ENCODE measurements at places on chromosomes 3 and 15.

DNA sequence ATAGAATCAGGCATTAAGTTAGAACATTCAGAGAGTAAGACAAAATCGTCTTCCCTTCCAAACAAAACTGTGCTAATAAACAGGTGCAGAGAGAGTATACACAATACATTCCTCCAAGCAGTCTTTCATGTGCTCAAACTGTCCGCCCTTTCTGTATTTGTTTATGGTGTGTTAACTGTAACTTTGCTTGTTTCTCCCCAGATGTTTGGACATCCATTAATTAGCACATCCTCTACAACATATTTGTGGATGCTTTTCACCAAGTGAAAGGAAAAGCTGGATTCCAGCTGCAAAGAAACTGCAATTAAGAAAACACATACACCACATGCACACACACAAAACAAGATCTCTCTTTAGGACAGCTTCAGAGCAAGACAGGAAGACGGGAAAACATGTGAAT, 912.6 kb downstream of the NTRK3 start:
- no peak for DNase-seq

- DNase-seq: peak; percentile 91
Measured at GRCh38 chr15:36356978-36357601, 222.3 kb upstream of the CDIN1 start.

GRCh38 chr3:97658668-97659285, 105.8 kb upstream of the ARL6 start:
- peak; percentile 21 for DNase-seq

DNA sequence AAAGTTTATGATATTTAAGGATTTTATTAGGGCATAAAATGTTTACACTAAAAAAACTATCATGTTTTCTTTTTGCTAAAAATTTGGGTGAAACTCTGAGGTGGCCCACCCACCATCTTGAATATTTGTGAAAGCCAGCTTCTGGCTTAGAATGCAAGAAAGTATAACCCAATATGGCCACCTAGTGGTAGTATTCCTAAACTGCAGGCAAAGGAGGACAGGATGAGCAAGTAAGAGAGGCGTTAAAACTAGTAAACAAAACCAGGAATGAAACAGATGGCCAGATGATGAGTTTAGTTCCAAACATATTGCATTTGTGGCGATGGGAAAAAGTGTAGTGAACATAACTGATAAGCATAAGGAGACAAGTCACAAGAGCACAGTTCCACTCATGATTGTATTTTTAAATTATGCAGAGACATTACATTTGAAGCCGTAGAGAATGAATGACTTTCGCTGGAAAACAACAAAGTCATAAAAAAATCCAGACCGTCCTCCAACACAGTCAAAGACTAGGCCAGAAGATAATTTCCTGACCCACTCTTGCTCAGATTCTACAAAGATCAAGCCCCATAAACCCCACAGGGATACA, 103.3 kb upstream of the PRTG start:
- peak; percentile 58 for DNase-seq

- no peak for DNase-seq
Measured at GRCh38 chr15:50886139-50886467, 22.4 kb upstream of the AP4E1 start.

- no peak for DNase-seq
Measured at GRCh38 chr15:28022181-28022580, 76.9 kb downstream of the OCA2 start.

GRCh38 chr15:61828008-61828407, 232.2 kb downstream of the VPS13C start:
- DNase-seq: no peak

DNA sequence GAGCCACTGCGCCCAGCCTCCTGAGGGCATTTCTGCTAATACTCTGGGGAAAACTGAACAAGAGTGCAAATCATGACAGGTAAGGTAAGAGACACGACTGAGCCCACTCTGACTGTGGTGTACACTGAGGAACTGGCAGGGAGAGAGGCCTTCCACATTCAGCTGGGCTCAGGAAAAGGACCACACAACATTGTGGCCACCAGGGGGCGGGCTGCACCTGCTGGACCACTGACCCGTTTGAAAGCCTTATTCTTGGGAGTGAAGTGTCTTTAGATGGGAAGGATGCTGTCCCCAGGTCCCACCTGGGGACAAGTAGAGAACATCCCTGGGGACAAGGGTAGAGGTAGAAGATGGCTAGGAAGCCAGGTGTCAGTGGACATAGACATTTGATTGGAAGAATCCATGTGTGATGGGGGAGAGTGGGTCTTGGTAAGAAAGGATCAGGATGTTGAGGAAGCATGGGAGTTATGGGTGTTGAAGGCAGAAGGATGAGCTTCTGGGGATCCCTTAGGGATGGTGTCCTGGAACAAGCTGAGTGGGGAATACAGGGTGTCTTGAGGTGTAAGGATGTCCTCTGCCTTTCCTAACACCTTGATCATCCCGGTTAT, 6.2 kb upstream of the CTDSPL start:
- peak; percentile 62 for DNase-seq

DNA sequence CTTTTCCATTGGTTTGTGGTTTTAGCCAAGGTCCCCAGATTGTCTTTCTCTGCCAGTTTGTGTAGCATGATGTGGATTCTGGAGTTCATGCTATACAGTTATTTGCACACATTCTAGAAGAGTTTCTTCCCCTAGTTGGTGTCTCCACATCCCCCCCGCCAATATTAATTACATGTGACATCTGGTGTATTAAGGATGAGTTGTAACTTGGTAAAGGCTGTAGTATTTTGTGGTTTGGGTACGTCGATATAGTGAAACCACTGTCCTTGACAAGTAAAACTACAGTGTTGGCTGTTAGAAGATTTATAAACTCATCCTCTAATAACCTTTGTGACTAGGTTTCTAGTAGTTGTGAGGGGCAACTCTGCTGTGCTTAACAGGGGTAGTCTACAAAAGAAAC, 23.7 kb upstream of the P4HTM start:
- no peak for DNase-seq

- no peak for DNase-seq
Measured at GRCh38 chr3:30641416-30642251, 35.2 kb downstream of the TGFBR2 start.

DNA sequence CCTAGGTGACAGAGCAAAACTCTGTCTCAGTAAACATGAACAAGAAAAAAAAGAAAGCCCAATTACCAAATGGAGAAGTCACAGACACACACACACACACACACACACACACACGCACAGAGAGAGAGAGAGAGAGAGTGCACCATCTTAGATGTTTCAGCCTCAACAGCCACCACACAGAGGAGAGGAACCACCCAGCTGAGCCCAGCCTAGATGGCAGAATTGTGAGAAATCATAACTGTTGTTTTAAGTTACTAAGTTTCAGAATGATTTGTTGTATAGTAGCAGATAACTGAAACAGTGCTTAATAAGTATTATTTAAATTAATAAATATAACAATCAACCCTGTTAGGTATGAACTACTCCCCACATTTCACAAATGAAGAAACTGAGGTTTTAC, 321.2 kb downstream of the ZNF621 start:
- no peak for DNase-seq

DNA sequence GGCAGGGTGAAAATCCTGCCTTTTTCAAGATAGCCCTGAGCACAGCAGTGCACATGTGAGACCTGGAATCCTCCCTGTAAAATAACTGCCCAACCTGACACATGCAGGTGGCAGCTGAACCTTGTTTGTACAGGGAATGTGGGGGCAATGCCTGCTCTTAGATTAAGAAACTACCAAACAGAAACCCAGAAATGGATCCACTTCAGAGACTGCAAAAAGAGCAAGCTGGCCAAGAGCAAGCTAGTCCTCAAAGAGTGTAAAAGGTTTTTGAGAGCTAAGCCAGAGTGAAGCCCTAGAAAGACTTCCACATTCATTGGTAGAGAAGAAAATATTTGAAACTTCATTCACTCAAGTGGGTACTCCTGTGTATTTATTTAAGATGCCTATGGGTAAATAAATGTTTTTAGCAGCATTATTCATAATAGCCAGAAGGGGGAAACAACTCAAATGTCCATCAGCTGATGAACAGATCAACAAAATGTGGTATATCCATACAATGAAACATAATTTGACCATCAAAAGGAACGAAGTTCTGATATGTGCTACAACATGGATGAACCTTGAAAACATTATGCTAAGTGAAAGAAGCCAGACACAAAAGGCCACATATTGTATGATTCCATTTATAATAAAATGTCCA, 96.0 kb upstream of the TSC22D2 start:
- DNase-seq: no peak

DNA sequence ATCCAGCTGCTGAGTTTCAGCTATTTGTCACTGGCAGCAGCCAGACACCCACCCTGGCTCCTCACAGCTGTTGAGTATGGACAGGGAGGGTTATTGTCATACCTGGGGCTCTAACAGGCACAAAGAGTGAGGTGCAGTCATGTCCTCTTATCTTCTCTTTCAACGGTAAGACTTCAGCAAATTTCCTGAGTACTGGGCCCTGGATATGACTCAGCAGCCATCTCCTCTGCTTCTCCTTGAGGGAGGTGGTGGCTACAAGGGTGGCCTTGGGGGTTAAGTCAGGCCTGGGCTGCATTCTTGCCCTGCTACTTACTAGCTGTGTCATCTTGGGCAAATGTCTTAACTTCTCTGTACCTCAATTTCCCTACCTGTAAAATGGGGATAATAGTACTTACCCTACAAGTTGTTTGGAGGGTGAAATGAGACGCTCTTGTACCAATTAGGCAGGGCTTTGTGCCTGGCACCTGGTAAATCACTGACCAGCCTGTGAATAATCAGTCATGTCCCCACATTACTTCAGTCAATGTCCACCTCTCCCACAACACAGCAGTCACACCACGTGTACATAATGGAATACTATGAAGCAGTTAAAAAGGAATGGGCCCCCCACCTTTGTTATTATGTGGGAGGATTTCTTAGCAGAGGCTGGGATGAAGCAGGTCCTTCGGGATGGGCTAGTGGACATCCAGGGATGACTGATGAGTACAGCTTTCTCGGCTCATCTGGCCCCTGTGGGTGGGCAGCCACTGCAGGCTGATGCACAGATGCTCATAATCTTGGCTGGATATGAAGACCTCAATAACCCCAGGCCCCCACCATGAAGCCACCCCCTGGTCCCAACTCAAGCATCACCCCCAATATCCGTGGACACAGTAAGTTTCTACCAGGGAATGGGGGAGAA, 528.8 kb downstream of the SHQ1 start:
- DNase-seq: no peak

- DNase-seq: no peak
Measured at GRCh38 chr3:42875325-42876151, at the start of gene CYP8B1. Gene CYP8B1, minus strand, starts transcription at chr3:42875879. Its CDS starts 63 bp downstream, at chr3:42875816.

GRCh38 chr3:191702121-191702520, 241.2 kb downstream of the PYDC2 start:
- no peak for DNase-seq

GRCh38 chr3:129952556-129953355, 21.8 kb upstream of the TRH start:
- DNase-seq: no peak

GRCh38 chr3:128385080-128385832, 81.4 kb downstream of the DNAJB8 start:
- no peak for DNase-seq

- no peak for DNase-seq
Measured at GRCh38 chr15:79896131-79896633, 632 bp downstream of the MTHFS start.

DNA sequence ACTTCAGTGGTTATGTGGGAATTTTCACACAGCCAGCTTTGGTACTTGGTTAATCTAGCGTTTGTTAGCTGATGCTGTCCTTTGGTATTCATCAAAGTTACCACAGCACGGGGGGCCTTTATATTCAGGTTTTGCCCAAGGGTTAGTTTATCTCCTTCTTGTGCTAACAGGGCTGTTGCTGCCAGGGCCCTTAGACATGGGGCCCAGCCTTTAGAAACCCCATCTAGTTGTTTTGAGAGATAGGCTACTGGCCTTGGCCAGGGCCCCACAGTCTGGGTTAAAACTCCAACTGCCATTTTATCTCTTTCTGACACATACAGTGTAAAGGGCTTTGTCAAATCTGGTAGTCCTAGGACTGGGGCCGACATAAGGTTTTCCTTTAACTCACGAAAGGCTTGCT, 7.5 kb upstream of the DNAAF4 start:
- no peak for DNase-seq

GRCh38 chr15:94233441-94233840, 2.1 kb downstream of the MCTP2 start:
- no peak for DNase-seq

DNA sequence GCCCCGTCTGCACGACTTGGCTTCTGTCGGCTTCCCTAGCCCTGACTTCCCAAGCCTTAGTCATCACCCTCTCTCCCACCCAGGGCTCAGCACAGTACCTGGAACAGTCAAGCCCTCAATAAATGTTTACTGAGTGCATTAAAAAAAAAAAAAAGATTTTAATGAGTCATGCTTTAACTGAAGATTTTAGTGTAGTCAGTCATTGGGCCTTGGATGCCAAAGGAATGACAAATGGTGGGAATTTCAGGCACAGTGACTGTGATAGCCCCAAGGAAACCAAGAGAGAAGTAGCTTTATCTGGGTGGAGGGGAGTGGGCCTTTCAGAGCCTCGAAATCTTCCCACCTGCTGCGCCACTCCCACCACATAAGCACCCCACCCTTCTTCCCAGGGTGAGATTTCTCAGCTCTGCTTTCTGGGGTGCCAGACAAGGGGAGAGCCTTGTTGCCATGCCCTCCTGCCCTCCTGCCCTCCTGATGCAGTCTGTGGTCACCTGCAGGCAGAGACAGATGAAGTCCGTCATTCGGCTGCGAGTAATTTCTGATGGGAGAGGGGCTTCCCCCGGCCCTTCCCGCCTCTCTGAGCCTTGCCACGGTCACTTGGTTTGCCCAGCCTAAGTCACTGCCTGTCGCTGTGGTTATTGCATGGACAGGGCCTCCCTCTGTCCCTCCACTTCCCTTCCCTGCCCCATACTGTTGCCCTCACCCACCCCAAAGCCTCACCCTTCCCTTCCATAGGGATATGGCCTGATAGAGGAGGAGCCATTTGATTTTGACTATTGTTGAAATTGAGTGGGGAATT, 41.8 kb downstream of the SMAD3 start:
- no peak for DNase-seq

DNA sequence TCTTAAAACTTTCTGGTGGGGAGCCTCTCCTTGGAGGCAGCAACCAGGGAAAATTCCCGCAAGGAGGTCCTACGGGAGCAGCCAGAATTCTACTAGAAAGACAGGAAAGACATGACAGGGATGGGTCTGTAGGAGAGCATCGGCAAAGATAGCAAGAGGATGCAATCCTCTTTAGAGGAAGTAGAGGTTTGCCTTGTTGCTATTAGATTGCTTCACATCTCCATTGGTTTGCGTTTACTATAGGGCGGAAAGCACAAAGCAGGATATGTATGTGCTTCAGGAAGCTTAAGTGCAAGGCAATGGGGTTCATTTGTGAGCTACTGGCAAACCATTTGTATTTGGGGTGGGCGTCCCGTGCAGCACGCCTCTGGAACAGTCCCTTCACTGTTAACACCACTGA, 193.0 kb downstream of the RORA start:
- DNase-seq: no peak

GRCh38 chr3:183443395-183444385, 15.3 kb upstream of the MCF2L2 start:
- no peak for DNase-seq

DNA sequence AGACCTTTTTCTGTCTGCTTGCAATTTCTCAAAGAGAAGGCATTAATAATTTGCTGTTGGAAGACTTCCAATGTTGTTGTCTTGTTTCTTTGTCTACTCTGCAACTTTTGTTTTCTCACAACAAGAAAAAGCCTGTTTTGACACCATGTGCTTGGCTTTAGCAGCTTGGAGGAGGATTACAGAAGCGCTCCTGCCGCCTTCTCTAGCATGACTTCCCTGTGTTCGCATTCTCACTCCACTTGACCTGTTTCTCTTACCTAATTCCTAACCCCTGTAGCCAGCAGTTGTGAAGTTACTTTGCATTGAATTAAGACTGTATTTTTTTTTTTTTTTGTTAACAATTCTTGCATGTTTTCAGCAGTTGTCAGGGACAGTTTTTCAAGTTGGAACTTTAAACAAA, 235.3 kb upstream of the GOLIM4 start:
- no peak for DNase-seq

All from right lung (tissue), 10 donors.